ENCODE measurements at places on chromosomes 7 and 10. TPM values are rescaled to one million over a fixed set of nuclear protein-coding genes. Genes with fewer than 3 reads are reported as not detected.

The CNTNAP2 gene
- 1.3 TPM for total RNA-seq

The EIF5AL1 gene
- total RNA-seq = 1.4 TPM

The SPAM1 gene
- not detected for total RNA-seq

The PPP1R3C gene
- total RNA-seq = not detected

The CAV2 gene
- not detected for total RNA-seq

The ZNF239 gene
- total RNA-seq = 9.4 TPM

The HOXA3 gene
- not detected for total RNA-seq

The DPP6 gene
- not detected for total RNA-seq

The ABCA13 gene
- total RNA-seq = not detected

The PRKG1 gene
- total RNA-seq = not detected

- no peaks in the 10 kb centered on the region for H3K27me3 ChIP-seq
- H3K27ac ChIP-seq = no peak overlapping the region
- no peak for DNase-seq
- H3K36me3 ChIP-seq = no peaks in the 10 kb centered on the region
- H3K4me1 ChIP-seq = peaks cover 33% of the 10 kb centered on the region
These were observed 83.0 kb downstream of the ZNF365 start for GRCh38 chr10:62457196-62457595.

- no peak overlapping the region for H3K27ac ChIP-seq
- no peak for DNase-seq
- no peaks in the 10 kb centered on the region for H3K27me3 ChIP-seq
- no peak overlapping the region for H3K4me3 ChIP-seq
These were observed 270.1 kb downstream of the AGMO start for GRCh38 chr7:15291699-15292098.

DNA sequence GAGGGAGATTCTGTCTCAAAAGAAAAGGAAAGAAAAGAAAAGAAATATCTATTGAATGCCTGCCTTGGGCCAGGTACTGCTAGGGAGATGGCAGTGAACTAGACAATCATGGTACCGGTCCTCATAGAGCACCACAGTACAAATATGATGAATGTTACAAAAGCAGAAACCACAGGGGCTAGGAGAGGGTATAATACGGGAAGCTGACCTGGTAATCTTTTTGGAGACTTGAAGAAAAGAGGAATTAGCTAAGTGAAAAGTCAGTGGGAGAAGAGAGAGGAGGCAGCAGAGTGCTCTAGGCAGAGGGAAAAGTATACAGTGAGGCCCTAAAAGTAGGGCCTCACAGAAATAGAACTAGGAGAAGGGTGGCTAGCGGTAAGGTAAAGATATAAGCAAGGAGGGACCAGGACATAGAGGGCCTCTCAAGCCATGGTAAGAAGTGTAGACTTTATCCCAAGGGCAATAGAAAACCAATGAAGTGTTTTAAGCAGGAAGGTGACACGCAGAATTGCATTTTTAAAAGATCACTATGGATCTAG lies 42.8 kb upstream of the WNT8B start:
- DNase-seq = no peak
- H3K36me3 ChIP-seq = no peaks in the 10 kb centered on the region
- peaks cover 29% of the 10 kb centered on the region for H3K27me3 ChIP-seq
- H3K27ac ChIP-seq = no peak overlapping the region
- H3K4me1 ChIP-seq = no peaks in the 10 kb centered on the region

GRCh38 chr7:80187279-80187678 lies 52.6 kb downstream of the GNAI1 start:
- DNase-seq = no peak
- no peaks in the 10 kb centered on the region for H3K36me3 ChIP-seq
- H3K27ac ChIP-seq = no peak overlapping the region
- H3K4me1 ChIP-seq = no peaks in the 10 kb centered on the region

- H3K27me3 ChIP-seq = no peaks in the 10 kb centered on the region
- H3K4me1 ChIP-seq = no peaks in the 10 kb centered on the region
- H3K27ac ChIP-seq = no peak overlapping the region
- no peak for DNase-seq
- H3K36me3 ChIP-seq = no peaks in the 10 kb centered on the region
These were observed 21.6 kb upstream of the SAR1A start for GRCh38 chr10:70191972-70192305.

DNA sequence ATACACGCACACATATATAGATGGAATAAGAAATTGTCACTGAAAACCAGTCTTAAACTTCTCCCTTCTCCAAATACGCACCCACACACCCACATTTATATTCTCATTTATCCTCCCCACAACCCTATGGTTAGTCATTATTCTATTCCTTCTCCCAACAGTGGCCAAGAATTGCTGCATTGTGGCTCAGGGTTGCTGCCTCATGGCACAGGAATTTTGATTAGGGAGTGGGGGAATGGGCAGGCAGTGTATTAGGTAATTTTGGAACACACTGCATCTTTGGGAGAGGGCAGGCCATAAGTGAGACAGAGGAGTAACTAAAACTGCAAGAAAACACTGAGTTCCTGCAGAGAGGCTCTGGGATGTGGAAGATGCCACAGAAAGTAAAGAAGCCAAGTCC lies 35.7 kb downstream of the NAPEPLD start:
- H3K36me3 ChIP-seq = peaks cover 54% of the 10 kb centered on the region
- H3K27me3 ChIP-seq = no peaks in the 10 kb centered on the region
- DNase-seq = no peak
- H3K4me3 ChIP-seq = no peak overlapping the region
- H3K27ac ChIP-seq = no peak overlapping the region
- peaks cover 3% of the 10 kb centered on the region for H3K4me1 ChIP-seq

DNA sequence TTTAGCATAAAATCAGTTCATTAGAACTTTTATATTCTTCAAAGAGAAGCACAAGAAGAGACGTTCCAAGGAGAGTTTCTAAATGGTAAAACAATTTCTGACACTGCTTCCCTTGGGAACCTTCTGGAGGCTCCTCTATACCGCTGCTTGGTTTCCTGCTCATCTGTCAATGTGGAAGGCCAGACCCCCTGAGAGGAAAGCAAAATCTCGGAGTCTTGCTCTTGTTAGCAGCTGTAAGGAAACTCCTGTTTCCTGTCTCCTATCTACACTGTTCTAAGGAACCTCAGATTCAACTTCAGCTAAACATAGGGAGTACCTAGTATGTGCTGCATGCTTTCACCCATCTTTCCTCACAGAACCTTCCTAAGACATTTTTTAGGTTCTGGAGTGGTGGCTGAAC lies 322.2 kb downstream of the BMPER start:
- H3K4me1 ChIP-seq = no peaks in the 10 kb centered on the region
- no peak for DNase-seq
- H3K27ac ChIP-seq = no peak overlapping the region
- H3K4me3 ChIP-seq = no peak overlapping the region
- no peaks in the 10 kb centered on the region for H3K36me3 ChIP-seq
- no peaks in the 10 kb centered on the region for H3K27me3 ChIP-seq

GRCh38 chr10:35579116-35579515 lies 26.0 kb upstream of the GJD4 start:
- no peak overlapping the region for H3K27ac ChIP-seq
- peaks cover 2% of the 10 kb centered on the region for H3K27me3 ChIP-seq
- H3K36me3 ChIP-seq = peaks cover 6% of the 10 kb centered on the region

DNA sequence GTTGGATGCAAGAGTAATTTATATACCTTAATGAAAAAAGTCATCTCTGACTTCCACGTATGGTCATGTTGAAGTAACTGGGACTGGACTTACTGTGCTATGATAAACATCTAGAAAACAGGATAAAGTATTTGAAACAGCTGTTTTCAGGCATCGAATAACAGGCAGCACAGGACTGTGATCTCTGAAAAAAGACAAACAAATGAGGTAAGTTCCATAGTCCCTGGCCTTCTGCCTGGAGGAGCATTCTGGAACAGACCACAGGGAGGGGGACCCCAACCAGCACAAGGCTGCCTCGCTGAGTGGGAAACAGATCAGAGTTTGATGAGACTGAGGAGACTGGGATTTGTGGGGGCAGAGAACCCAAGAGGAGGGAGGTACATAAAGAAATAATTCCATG lies 89.1 kb upstream of the HABP2 start:
- H3K4me1 ChIP-seq = no peaks in the 10 kb centered on the region
- no peak overlapping the region for H3K4me3 ChIP-seq
- DNase-seq = no peak

GRCh38 chr10:69759641-69760040 lies 42.1 kb upstream of the COL13A1 start:
- no peak for DNase-seq
- no peaks in the 10 kb centered on the region for H3K4me1 ChIP-seq
- H3K27ac ChIP-seq = no peak overlapping the region
- H3K36me3 ChIP-seq = no peaks in the 10 kb centered on the region
- H3K4me3 ChIP-seq = no peak overlapping the region

- H3K27ac ChIP-seq = peak overlapping the region; percentile 42
- peaks cover 21% of the 10 kb centered on the region for H3K4me1 ChIP-seq
- no peak for DNase-seq
- peak overlapping the region; percentile 21 for H3K4me3 ChIP-seq
- peaks cover 24% of the 10 kb centered on the region for H3K36me3 ChIP-seq
These were observed 114.6 kb downstream of the DNAJC1 start for GRCh38 chr10:21888959-21889358.

- H3K4me3 ChIP-seq = no peak overlapping the region
- no peak overlapping the region for H3K27ac ChIP-seq
These were observed 75.2 kb downstream of the PARD3 start for GRCh38 chr10:34739915-34740314.

GRCh38 chr10:17668435-17669184 lies 24.7 kb downstream of the STAM start:
- no peak for DNase-seq
- H3K36me3 ChIP-seq = peaks cover 12% of the 10 kb centered on the region
- H3K4me1 ChIP-seq = peaks cover 41% of the 10 kb centered on the region
- H3K27me3 ChIP-seq = no peaks in the 10 kb centered on the region
- peak overlapping the region; percentile 93 for H3K27ac ChIP-seq
- H3K4me3 ChIP-seq = peak overlapping the region; percentile 56

- H3K27ac ChIP-seq = peak overlapping the region; percentile 32
- H3K4me3 ChIP-seq = no peak overlapping the region
- DNase-seq = no peak
- no peaks in the 10 kb centered on the region for H3K27me3 ChIP-seq
These were observed 20.6 kb downstream of the HNRNPA2B1 start for GRCh38 chr7:26179826-26180497.

GRCh38 chr10:114642729-114643128 lies 15.3 kb downstream of the ABLIM1 start:
- H3K27me3 ChIP-seq = peaks cover 3% of the 10 kb centered on the region

GRCh38 chr10:67670401-67670800 lies 25.6 kb downstream of the CTNNA3 start:
- H3K4me3 ChIP-seq = no peak overlapping the region
- no peaks in the 10 kb centered on the region for H3K36me3 ChIP-seq
- DNase-seq = no peak
- peaks cover 2% of the 10 kb centered on the region for H3K27me3 ChIP-seq

- no peaks in the 10 kb centered on the region for H3K4me1 ChIP-seq
- peaks cover 72% of the 10 kb centered on the region for H3K36me3 ChIP-seq
- H3K4me3 ChIP-seq = no peak overlapping the region
These were observed 38.9 kb downstream of the CCAR1 start for GRCh38 chr10:68759967-68760366.

GRCh38 chr7:28318101-28318762 lies 94.1 kb upstream of the CREB5 start:
- H3K4me3 ChIP-seq = no peak overlapping the region
- H3K27me3 ChIP-seq = peaks cover 35% of the 10 kb centered on the region
- no peak for DNase-seq
- no peaks in the 10 kb centered on the region for H3K4me1 ChIP-seq

GRCh38 chr7:158585721-158586498 lies 1.7 kb downstream of the PTPRN2 start:
- peak overlapping the region; percentile 52 for H3K4me3 ChIP-seq
- peaks cover 54% of the 10 kb centered on the region for H3K27me3 ChIP-seq
- no peaks in the 10 kb centered on the region for H3K36me3 ChIP-seq
- H3K27ac ChIP-seq = no peak overlapping the region
- no peak for DNase-seq
- peaks cover 21% of the 10 kb centered on the region for H3K4me1 ChIP-seq

DNA sequence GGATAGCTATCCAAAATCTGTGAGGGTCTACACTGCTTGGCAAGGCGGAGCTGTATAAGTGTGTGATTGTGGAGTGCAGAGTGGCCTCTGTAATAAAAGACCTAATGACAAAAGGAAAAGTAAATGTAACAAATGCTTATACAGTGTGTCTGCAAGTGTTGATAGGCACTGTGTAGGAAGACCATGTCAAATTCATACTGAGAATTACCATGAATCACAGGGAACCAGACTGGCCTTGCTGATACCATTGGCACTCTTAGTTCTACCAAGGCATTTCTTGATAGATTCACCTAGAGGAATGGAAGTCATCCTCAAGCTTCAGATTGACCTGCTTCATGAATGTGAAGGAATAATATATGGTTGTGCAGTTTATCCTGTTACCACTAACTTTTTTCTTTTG lies 58.8 kb downstream of the CYCS start:
- H3K36me3 ChIP-seq = no peaks in the 10 kb centered on the region
- H3K4me3 ChIP-seq = no peak overlapping the region
- no peak overlapping the region for H3K27ac ChIP-seq
- H3K4me1 ChIP-seq = peaks cover 3% of the 10 kb centered on the region
- DNase-seq = no peak
- no peaks in the 10 kb centered on the region for H3K27me3 ChIP-seq

- H3K36me3 ChIP-seq = no peaks in the 10 kb centered on the region
- H3K4me1 ChIP-seq = no peaks in the 10 kb centered on the region
- no peak overlapping the region for H3K4me3 ChIP-seq
- H3K27me3 ChIP-seq = no peaks in the 10 kb centered on the region
- DNase-seq = no peak
These were observed 486.4 kb upstream of the FOXK1 start for GRCh38 chr7:4195660-4196059.

DNA sequence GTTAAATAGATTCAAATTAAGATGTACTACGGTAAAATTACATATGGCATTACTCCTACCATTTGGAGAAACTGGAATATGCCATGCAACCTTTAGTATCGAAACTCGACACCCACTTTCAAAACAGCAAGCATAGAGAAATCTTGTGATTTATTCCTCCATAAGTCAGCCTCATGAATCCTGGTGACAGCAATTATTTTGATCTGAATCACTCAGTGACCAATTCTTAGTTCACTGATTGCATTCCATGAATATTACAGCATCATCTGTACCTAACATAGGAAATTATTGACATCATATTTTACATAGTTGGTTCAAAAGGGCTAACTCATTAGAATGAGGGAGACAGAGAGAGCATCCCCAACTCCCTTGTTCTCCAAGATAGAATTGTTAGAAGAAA lies 89.6 kb downstream of the CACNB2 start:
- H3K27me3 ChIP-seq = peaks cover 3% of the 10 kb centered on the region
- no peaks in the 10 kb centered on the region for H3K36me3 ChIP-seq
- no peak overlapping the region for H3K4me3 ChIP-seq
- no peak overlapping the region for H3K27ac ChIP-seq
- H3K4me1 ChIP-seq = no peaks in the 10 kb centered on the region
- DNase-seq = no peak

GRCh38 chr10:51086710-51087109 lies 12.4 kb downstream of the PRKG1 start:
- no peaks in the 10 kb centered on the region for H3K4me1 ChIP-seq
- no peaks in the 10 kb centered on the region for H3K36me3 ChIP-seq
- no peak overlapping the region for H3K27ac ChIP-seq
- DNase-seq = no peak

DNA sequence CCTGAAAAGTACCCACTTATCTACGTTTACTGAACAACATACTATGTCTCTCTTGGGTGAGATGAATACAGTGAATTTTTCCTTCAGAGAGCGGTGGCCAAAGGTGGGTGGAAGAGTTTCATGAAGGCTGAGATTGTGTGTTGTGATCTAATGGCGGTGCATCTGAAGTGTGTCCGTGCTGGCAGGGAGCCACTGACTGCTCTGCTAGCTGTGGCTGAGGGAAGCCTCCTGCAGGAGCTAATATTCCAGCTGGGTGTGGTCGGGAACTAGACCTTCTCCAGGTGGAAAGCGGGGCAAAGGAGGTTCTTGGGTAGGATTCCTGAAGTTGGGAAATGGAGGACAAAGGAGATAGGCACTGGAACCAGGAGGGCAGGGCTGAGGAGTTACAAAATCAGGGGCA lies 69.2 kb upstream of the GRB10 start:
- no peak overlapping the region for H3K4me3 ChIP-seq
- H3K27me3 ChIP-seq = no peaks in the 10 kb centered on the region
